Hematopoietic multipotent progenitor cell treated with erythropoietin and hydrocortisone succinate and interleukin-3 and kit ligand, for 6 days (in vitro differentiated cells): ENCODE measurements at places on chromosomes 7 and 10.

DNA sequence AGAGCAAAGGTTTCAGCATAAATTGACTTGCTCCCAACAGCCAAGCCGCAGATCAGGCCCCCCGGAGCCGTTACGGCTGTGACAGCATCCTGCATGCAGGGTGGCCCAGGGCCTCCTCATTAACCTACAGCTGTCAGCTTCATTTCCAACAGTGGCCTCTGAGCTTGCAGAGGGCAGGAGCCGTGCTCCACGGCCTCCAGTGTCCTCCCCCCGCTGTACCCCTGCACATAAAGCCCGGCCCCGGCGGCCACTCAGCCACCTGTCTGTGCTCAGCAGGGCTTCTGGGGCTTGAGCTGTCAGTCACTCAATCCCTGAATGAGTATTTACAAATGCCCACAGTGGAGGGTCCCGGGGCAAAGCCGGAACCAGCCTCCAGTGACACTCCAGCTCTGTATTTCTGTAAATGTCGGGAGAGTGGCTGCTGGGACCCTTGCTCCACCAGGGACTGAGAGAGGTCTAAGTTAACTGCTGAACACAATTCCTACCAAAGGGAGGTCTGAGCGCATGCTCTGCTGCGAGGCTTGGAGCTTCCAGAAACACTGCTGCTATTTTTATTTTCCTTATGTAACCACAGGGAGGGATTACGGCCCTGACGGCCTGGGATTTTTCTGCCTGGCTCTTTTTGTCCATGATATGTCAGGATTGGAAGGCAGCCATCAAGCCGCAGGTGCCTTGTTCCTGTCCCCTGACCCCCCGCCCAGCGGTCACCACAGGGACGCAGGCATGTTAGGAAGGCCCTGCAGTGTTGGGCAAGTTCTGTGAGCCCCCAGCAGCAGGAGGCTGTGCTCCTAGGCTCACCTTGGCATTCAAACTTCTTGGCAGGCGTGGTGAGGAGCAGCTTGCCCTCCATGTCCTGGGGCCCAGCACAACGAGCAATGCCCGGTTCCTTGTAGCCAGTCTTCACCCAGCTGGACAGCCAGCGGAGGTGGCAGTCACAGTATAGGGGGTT is 165.0 kb downstream of the SLIT1 start:
- no peak for DNase-seq

GRCh38 chr10:93515071-93516005 is 18.9 kb downstream of the CEP55 start:
- no peak for DNase-seq

DNA sequence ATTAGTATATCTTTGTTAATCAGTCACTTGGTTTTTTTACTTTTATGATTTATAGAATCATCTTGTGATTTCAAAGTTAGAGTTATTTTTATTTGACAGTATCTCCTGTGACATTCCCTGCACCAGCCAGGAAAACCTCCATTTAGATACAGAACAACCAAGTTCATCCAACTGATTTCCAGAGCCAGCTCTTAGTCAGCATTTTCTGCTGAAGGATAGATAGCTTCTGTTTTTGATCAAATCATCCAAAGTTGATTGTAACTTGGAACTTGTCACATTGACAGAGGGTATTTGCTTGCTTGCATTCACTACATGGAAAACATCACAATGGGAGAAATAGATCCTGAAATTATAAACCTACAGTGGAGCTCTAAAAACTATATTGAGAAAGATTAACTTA is 122.6 kb downstream of the PON1 start:
- no peak for DNase-seq

- DNase-seq, result no peak
Measured at GRCh38 chr7:78176171-78176570, 377.6 kb downstream of the PHTF2 start.

DNA sequence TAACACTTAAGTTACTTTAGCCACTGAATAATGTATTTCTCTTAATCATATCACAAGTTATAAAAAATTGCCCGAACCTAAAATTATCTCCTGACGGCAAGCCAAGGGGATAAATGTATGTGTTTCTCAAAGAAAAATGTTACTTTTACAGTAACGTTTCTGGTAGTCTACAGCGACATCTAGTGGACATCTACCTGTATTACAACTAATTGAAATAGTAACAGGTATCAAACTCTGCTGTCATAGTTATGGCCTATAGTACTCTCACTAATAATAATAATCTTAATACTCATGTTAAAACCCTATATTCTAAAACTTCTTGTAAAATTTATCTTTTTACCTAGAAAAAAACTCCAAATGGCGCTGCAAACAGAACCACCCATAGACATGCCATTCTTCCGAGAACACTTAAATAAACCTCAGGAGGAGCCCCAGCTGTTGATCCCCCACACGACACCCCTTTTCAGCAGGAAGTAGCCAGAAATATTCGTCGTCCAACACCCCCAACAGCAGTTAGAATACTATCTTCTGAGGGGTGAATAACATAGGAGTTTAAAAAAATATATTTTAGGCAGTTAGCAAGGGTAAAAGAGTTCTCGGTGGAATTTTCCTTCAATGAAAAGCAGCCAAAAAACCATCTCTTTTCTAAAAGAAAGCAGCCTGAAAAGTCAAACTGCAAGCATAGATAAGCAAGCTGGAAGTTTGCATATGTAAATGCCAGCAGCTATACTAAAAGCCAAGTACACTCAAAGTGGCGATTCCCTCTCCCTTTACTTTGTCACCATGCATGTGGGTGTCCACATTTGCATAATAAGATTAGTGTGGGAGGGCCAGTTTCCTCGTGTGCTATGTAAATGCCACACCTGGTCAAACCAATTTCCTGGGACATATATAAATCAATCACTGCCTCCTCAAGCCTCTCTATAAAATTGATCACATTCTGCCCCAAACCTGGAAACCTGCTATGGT is 40.5 kb upstream of the ZNF107 start:
- DNase-seq, result peak; percentile 51
